ENCODE measurements at places on chromosomes 1 and 21.

DNA sequence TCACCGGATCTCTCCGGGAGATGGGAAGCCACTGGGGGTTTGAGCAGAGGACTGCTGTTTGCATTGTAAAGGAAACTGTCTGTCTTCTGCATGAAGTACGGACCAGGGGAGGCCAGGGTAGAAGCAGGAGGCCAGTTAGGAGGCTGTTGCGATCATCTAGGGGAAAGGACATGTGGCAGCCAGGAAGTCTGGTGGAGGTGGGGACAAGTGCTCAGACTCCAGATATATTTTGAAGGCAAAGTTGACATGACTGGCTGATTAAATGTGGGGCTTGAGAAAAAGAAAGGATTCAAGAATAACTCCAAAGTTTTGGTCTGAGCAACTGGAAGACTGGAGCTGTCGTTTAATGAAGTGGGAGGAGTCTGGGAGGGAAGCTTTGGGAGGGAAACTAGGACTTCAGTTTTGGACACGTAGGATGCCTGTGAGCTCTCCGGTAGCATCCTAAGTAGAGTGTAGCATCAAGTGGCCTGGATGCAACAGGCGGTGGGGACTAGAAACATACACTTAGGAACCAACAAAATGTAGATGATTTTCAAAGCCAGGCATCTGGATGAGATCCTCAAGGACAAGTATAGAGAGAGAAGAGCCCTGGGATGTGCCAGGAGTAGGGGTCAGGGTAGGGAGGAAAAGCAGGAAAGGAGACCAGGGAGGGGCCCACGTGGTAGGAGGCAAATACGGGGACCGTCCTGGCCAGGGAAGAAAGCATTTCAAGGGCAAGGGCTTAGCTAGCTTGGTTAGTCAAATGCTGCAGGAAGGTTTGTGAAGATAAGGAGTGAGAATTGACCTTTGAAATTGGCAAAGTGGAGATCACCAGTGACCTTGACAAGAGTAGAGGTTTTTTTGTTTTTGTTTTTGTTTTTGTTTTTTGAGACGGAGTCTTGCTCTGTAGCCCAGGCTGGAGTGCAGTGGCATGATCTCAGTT, 3.7 kb upstream of the C1orf210 start:
- no peak for DNase-seq

DNA sequence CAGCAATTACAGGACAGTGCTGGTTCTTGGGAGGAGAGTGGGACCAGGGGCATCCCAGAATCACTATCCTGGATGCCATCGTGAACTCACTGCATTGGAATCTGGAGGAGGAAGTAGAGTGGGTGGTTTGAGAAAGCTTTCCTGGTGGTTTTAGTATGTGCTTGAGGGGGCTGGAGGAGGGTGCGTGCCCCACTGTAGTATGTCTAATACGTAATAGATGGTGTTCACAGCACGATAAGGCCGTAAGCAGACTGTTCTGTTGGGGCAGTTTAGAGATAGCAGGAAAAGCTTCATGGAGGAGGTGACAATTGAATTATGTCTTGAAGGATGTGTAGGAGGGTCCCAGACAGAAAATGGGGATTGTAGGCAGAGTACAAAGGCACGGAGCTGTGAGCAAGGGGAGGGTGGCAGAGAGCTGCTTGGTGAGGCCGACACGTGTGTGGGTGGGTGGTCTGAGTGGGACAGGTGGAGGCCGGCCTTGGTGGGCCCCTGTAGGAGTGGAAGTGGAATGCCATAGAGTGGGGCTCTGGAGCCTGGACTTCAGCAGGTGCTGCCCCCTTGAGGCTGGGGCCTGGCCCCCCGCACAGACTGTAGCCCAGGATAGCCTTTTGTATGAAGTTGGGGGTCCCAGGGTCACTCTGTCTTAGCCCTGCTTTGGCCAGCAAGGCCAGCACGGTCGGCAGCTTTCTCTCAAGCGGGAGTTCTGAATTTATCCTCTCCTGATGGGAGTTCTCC, 37.0 kb downstream of the IL6R start:
- no peak for DNase-seq

GRCh38 chr21:45264146-45264911, 23.4 kb downstream of the POFUT2 start:
- DNase-seq = no peak

GRCh38 chr1:202956969-202957368, 1.1 kb downstream of the ADIPOR1 start:
- no peak for DNase-seq

GRCh38 chr1:8381618-8382017, 63.7 kb downstream of the SLC45A1 start:
- DNase-seq = no peak

Measured in hematopoietic multipotent progenitor cell treated with erythropoietin and hydrocortisone succinate and interleukin-3 and kit ligand, for 4 days (in vitro differentiated cells).